ENCODE measurements at places on chromosomes 5 and 9.

- no peak for DNase-seq
Measured at GRCh38 chr5:31617867-31618266, 21.1 kb upstream of the PDZD2 start.

- no peak for DNase-seq
Measured at GRCh38 chr5:95857185-95857945, 34.8 kb upstream of the GLRX start.

DNA sequence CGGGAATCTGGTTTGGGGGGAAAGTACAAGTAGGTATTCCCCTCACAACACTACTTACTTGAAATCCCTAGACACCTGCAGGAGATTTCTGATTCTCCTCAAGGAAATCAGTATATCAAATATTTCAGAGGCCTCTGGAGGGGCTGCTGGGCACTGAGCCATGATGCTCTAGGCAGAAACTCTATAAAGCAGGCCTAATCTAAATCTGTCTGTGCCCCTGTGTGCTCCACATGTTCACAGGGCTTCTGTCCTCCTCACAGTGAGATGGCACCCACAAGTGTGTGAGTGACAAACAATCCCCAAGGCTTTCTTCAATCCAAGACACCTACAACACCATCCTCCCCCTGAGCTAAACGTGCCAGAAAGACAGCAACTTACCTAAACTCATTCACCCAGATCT is 39.0 kb downstream of the NIPSNAP3B start:
- no peak for DNase-seq

GRCh38 chr5:31270396-31270795 is 76.9 kb downstream of the CDH6 start:
- DNase-seq = peak; percentile 51

DNA sequence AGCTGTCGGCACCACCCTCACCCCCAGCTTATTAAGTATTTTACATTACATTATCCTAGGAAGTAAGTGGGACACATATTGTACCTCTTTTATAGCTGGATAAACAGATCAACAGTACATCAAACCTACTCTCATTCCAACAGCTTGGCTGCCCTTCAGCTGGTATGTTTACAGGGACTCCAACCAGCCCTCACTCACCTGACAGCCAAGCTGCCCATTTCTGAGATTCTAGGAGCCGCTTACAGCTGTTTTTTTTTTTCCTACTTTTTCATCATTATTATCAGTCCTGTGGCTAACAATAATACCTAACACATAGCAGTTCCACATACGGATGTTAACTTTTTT is 13.4 kb upstream of the CREBRF start:
- DNase-seq = no peak

GRCh38 chr5:59800347-59800893 is 93.1 kb downstream of the PDE4D start:
- no peak for DNase-seq

- DNase-seq = no peak
Measured at GRCh38 chr5:1111727-1112289, at the start of gene SLC12A7. TSS of gene SLC12A7 (minus strand) at chr5:1112063. CDS start at chr5:1111991, 72 bp downstream.

GRCh38 chr9:71768388-71769174 is at the start of gene CEMIP2:
TSS of gene CEMIP2 (minus strand) at chr9:71768513. CDS start at chr9:71750373, 18,140 bp downstream.
- DNase-seq = no peak

GRCh38 chr9:4973902-4974301 is 11.2 kb upstream of the JAK2 start:
- no peak for DNase-seq

GRCh38 chr5:124462751-124463150 is 283.7 kb downstream of the ZNF608 start:
- no peak for DNase-seq

DNA sequence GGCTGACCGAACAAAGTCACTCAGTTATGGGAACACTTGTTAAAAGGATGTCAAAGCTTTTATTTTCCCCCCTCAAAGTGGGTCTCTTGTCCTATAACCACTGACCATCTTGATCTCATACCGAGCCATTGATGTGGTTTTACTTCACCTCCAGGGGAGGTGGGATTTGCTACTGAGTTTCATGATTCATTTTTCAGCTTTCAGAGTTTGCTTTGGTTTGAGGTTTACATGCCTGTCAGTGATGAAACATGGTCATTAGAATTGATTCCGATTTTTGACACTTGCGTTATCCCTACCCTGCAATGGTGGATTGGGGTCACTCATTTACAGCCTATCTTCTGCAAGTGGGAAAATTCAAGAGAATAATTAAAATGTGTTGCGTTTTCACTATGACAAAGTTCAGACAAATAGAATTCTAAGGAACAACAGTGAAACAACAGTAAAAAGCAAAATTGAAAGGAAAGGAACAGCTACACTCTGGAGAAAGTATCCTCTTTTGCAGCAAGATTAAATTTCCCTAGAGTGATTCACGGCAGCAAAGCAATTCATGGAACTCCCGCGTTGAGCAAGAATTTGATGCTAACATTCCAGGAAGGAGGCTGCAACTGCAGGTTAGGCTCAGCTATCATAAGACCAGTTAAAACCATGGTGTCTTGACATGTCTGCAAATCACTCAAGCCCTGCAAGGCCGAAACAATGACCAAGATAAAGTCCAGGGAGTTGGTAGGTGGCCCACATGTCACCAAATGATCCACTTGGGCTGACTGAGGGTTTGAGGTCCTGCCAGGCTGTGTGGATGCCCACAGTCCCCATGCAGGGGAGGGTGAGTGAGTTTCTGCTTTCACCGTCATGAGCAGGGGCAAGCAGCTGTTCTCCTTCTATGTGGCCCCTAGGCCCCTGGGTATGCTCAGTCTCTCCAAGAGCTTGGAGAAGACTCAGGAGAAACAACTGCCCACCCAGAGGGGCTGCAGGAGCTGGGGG is 9.4 kb downstream of the GADD45G start:
- no peak for DNase-seq

DNA sequence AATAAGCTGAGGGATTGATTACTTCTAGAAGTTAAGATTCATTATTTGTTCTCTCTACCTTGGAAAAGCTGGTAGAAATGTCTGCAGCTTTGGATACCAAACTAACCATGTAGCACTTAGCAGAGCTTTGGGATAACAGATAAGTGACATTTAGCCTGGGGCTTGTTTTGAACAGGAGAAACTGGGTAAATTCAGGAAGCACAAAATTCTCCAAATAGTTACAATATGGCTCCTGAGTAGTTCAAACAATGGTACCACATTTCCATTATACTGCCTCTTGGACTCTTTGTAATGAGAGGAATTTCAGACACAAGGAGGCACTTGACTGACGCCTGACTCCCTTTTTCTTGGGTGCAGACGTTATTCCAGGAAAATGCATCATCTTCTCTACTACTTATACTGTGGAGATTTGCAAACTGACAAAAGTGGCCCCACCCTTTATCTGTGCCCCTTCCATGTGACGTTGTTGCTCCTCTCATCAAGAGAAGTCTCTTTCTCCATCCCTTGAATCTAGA is 22.5 kb downstream of the PRUNE2 start:
- DNase-seq = no peak

DNA sequence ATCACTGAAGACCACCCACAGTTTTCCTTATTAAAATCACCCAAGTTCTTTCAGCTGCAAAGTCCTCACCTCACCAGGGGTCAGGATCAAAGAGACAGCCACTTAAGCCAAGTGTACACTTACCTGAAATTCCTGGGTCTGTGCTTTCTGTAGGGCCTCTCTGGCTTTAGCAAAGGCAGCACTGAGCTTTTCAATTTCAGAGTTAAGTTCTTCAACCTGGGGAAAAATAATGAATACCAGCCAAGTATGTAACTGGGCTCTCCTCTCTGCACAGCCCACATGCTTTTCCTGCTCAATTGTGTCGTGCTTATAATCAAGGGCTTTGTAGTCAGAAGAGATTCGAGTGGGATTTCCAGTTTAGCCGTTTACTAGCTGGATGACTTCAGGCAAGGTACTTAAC is 55.1 kb downstream of the CDK5RAP2 start:
- DNase-seq = no peak

- no peak for DNase-seq
Measured at GRCh38 chr5:100901821-100902341, 1.2 kb downstream of the ST8SIA4 start.

GRCh38 chr5:160023007-160023907 is 14.3 kb downstream of the TTC1 start:
- DNase-seq = no peak

DNA sequence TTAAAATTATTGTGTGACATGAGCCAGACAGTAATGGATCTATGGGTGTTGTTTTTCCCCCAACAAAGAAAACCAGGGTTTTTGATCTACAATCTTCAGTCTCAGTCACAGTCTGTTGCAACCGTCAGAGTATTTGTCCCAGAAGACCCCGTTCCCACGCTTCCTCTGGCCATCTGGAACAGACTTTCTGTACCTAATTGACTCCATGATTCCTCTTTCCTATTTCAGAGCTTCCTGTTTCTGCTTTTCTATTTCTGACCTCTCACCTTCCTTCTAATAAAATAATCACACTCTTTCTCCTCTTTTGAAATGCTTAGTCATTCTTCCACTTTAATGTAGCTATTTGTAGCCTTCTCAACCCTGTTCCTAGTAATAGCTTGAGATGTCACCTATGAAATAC is 1044.8 kb downstream of the DTWD2 start:
- no peak for DNase-seq

DNA sequence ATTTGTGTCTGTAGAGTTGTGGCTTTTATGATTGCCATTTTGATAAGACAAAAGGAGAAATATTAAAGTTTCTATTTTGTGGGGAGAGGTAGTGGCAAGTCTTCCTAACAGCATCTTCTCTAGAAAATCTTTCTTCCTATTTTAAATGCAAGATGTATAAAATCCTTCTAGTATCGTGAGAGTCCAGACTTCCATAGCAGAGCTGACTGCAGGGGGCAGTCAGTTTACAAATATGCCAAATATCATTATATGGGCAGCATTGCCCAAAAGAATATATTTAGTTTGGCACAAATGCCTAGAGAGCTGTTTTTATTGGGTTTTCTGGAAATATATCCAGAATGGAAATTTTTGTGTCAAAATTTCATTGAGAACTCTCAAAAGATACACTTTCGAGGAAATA is 82.1 kb upstream of the ALDH1A1 start:
- no peak for DNase-seq

- no peak for DNase-seq
Measured at GRCh38 chr5:129653442-129653841, 94.5 kb upstream of the MINAR2 start.

GRCh38 chr5:123937230-123937629 is 425.3 kb downstream of the CSNK1G3 start:
- DNase-seq = peak; percentile 56

- no peak for DNase-seq
Measured at GRCh38 chr5:145579301-145579700, 255.8 kb downstream of the PRELID2 start.

DNA sequence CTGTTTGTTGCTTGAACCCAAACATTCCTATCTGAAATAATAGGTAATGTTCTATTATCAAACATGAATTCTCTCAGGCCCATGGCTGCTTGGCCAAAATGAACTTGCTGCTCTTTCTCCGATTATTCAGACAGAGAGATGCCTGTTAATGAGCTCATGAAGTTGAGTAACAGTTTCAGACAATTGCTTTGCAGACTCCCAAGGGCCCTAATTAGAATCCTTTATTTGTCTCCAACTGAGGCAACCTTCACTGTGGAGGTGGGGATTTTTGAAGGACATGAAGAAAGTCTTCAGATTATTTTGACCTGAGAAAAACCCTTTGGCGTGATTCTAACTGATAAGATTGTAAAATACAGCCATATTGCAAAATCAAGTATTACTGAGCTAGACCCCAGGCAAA is 466.7 kb downstream of the NFIB start:
- DNase-seq = no peak

DNA sequence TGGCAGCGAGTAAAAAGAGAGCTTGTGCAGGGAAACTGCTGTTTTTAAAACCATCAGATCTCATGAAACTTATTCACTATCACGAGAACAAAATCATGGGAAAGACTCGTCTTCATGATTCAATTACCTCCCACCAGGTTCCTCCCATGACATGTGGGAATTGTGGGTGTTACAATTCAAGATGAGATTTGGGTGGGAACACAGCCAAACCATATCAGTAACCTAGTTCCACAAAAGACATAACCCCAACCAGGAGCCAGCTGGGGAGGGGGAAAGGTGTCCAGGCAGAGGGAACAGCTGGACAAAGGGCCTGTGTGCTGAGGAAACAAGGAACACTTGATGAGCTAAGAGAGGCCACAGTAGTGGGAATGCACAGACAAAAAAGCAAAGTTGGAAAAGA is 71.1 kb downstream of the BASP1 start:
- DNase-seq = no peak

- no peak for DNase-seq
Measured at GRCh38 chr9:96721731-96722429, 56.0 kb downstream of the ZNF510 start.

DNA sequence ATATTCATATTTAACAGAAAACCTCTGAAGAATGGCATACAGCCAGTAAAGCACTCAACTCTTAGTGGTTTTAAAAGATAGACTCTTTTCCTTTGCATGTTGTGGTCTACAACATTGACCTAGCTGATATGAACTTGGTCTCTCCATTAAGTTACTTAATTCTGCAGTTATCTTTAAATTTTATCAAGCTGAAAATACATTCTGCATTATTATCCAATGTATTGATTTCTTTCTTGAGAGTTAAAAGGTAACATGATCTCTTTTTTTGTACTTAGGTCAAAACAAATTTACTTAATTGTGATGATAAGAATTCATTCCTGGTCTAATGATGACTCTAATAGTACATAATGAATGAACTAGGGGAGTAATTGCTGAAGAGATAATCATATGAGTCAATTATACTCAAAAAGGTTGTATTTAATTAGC is 132.9 kb downstream of the STARD4 start:
- no peak for DNase-seq

DNA sequence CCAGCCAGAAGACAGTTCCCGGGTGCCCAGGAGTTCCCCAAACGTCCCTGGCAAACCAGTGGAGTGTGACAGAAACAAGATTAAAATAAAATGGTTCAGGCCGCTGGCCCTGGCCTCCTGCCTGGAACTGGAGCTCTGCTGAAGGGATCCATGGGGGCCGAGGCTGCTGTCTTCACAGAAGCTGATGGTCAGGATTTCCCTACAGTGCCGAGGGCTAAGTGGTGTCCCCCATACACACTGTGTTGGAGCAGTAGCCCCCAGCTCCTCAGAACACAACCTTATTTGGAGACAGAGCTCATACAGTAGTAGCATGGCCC is 55.9 kb downstream of the MRPL36 start:
- no peak for DNase-seq

- DNase-seq = no peak
Measured at GRCh38 chr5:142785206-142785605, 15.0 kb downstream of the ARHGAP26 start.

DNA sequence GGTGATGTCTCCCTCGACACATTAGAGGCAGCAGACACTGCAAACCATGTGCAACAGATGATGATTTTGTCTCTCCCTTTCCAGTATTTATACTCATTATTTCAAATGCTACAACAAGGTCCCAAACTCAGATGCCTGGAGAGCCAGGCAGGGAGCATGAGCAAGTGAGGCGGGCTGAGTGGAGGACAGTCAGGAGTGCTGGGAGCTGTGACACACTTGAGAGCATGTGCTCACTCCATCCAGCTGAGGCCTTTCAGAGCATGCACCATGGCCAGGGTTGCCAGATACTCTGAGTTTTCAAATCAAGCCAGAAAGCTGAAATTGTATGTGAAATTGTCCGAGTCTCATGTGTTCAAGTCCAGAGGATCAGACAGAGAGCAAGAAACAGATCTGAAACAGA is 55.8 kb upstream of the SLC2A8 start:
- DNase-seq = no peak

Data from SHP77 treated with DMSO at 0.1 percent for 48 hours (cell line).